ENCODE measurements at places on chromosomes 6 and 20.

DNA sequence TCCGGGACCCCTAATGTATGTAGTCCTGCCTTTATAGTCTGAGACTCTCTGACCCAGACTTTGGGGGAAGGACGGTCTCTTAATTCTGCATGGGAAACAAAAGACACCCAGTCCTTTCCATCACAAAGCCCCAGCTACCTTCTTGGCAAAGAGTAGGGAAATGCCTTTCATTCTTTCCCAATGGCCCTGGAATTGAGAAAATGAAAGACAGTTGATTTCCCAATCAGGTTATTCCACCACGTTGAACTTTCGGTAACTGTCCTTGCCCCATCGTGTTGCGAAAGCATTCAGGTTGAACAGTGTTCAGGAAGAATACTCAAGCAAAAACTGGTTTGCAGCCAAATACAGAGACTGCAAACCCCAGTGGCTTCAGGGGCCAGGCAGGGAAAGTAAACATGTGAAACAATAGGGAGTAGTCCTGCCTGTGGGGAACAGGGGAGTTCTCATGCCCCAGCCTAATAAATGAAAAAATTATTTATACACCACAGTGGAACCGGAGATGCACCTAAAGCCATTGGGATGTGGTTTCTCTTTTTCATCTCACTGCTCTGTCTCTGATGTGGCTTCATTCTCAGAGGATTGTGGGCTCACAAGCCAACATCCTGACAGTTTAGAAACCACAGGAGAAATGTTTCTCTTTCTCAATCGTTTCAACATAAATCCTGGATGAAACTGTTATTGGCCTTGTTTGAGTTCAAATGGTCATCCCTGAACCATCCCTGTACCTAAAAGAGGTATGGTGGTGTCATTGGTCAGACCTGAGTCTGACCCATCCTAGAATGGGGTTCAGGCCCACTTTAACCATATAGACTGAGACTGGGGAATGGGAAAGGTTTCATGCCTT lies 44.2 kb upstream of the SLC9A8 start:
- DNase-seq: peak; percentile 98

- no peak for DNase-seq
These were observed 85.4 kb downstream of the HFE start for GRCh38 chr6:26172608-26172968.

- DNase-seq: no peak
These were observed 174.1 kb downstream of the COL21A1 start for GRCh38 chr6:56073315-56073714.

- DNase-seq: no peak
These were observed 54.1 kb upstream of the VSX1 start for GRCh38 chr20:25136056-25136455.

GRCh38 chr20:61191096-61191495 lies 61.0 kb upstream of the CDH4 start:
- no peak for DNase-seq

GRCh38 chr6:80608881-80609280 lies 502.4 kb downstream of the BCKDHB start:
- no peak for DNase-seq

DNA sequence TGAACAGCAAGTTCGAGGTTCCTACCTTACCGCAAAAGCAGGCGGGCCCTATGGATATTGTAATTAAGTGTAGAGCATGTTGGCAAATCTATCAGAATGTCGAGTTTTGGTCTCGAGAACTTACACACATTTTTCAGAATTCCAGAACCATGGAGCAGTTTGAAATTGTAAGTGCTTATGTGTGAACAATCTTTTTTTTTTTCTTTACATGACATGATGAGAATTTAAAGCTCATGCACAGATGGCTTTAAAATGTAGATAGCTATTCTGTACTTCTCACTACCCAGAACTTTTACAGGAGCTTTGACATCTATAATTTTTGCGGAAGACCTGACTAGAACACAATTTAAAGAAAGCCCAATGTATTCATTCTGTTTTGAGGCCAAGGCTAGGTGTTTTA lies 117.8 kb upstream of the RSPO3 start:
- no peak for DNase-seq

DNA sequence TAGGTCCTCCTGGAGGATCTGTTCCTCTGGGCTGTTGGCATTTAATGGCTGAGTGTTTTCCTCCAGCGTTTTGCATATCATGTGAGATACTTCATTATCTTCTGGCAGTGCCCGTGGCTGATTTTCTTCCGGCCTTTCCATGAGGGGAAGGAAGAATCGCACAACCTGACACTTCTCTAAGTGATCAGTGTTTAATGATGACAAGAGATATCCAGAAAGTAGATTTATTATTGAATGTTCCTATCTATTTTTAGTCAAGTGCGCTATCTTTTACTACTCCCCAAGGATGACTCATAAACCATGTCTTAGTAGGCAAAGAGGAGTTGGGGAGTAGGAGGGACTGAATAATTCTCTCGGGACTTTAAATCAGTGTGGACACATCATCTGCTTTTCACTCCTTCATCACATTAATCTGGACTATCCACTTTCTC lies 149.7 kb downstream of the PLCB4 start:
- no peak for DNase-seq

GRCh38 chr20:5072756-5073659 lies 46.8 kb downstream of the PCNA start:
- peak; percentile 88 for DNase-seq

DNA sequence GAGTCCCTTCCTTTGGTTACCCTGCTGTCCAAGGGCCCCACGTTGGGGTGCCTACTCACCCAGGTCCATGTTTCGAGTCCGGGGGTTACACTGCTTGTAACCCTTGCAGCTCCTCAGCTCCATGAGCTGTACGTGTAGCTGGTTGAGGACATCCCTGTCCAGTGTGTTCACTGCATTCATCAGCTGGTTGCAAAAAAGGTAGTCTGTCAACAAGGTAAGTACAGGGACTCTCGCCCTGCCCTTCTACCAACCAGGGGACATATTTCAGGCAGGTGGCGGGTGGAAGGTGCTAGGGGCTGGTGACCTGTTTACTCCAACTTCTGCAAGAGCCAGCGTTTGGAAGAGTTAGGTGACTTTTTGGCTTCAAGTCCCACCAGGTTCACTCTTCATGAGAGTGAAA lies 123.6 kb downstream of the SULF2 start:
- DNase-seq: peak; percentile 68

DNA sequence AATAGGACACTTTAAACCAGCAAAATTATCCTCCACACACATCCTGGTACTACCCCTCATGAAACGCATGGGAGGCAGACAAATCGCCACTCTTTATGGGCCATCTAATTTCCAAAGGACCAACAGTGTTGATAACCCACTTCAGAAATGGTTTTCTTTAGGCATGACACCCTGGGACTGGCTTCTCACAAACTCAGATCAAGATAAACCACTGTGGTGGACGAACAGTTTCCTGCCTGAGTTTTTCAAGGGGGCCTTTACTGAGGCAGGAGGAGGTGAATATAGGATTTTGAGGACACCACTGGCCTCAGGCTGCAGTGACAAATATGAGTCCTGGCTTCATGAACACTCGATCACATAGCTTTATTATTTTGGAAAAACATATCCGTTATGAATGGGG lies 26.0 kb downstream of the TRAM2 start:
- DNase-seq: no peak

GRCh38 chr20:48759631-48760245 lies 68.1 kb downstream of the PREX1 start:
- DNase-seq: no peak

- peak; percentile 88 for DNase-seq
These were observed 16.5 kb downstream of the COL20A1 start for GRCh38 chr20:63309261-63310071.

DNA sequence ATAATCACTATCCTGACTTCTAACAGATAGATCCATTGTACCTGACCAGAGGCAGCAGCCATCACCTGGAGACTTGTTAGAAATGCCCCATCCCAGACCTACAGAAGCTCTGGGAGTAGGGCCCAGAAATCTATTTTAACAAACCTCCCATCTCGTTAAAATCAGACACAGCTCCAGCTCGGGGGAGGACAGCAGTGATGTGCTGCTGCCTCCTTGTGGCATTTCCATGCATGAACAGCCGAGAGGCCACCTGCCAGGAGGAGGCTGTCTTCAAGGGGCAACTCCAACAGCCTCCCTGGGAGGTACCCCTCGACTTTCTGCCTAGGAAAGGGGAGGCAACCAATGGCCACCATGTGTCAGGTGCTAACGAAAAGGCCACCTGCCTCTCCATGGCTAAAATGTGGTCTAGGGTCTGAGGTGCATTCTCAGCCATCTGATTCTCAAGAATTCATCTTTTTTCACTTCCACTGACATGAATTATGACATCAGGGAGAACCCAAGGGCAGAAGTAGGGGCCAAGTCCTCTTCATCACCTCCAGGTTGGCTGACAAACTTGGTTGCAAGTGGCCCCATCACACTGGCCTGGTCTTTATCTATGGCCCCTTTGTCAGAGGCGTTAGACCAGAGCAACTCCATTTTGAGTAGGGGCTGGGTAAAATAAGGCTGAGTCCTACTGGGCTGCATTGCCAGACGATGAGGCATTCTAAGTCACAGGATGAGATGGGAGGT lies 12.2 kb upstream of the KCNK15 start:
- DNase-seq: no peak

DNA sequence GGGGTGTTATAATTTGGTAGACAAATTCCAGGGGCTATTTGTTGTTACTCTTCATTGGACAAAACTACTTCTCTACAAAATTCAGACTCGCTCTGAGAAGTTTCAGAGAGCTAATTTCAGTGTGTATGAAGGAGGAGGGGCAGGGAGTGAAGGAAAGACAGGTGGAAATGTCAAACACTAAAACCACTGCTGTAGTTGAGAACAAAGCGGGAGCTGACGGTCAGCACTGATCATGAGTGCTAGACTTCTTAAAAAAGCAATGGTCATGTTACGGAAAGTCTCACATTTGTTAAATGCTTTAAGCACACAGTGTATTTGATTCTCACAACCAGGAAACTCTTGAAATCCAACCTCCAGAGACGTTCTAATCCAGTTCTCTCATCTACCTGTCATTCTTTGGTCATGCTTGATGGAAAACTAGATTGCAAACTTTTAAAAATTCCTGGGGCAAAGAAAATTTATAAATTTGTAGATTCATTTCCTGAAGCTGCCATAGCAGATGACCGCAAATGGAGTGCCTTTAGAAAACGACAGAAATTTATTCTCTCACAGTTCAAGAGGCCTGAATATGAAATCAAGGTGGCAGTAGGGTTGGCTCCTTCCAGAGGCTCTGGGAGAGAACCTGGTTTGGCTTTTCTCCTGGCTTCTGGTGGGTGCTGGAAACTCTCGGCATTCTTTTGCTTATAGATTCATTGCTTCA lies 100.7 kb upstream of the CARMIL1 start:
- no peak for DNase-seq

DNA sequence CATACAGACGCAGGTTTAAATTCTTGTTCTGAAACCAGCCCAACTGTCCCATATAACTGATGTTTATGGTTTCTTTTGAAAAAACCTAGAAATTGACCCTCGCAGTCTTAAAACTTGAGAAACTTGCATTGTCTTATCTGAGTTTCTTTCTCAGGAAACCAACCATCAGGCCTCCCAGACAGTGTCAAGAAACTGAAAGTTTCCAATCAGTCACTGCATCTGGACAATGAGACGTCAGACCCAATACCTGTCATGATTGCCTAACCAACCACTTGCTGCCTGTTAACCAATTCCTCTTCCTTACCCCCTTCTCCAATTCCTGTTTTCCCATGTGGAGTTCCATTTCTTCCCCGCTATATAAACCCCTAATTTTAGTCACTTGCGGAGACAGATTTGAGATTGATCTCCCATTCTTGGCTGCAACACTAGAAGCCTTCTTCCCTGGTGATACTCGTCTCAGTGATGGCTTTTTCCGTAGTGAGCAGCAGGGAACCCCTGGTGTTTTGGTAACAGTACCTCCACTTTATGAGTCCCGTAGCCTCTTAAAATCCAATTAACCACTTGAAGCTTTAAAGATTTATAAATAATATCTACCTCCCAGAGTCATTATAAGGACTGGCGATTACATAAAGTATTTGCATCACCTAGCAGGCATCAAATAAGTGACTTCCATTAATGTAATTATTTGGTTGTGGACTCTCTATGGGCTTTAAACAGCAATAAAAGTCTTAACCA lies 49.3 kb downstream of the GPR63 start:
- no peak for DNase-seq

DNA sequence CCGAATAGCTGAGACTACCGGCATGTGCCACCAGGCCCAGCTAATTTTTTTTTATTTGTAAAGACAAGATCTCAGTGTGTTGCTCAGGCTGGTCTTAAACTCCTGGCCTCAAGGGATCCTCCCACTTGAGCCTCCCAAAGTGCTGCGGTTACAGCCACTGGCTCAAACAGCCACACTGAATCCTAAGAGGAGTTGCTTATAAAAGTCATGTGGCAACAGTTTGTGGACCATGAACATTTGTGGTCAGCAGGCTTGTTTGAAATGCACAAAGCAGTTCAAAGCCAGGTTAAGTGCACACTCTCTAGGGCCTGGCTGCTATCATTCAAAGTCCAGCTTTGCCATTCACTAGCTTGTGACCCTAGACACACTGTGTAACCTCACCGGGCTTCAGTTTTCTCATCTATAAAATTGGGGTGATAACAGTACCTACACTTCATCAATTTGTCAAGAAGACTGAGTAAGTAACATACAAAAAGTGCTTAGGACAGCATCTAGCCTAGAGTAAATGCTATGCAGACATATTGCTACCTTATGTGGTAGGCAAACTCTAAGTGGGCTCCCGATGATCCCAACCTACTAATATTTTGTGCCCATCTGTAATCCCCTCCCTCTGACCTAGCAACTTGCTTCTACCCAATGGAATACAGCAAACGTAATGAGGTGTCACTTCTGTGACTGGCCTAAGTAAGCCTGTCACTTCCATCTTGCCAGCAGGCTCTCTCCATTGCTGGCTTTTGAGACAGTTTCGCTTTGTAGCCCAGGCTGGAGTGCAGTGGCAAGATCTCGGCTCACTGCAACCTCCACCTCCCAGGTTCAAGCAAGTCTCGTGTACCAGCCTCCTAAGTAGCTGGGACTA lies 122.9 kb downstream of the ZMYND8 start:
- no peak for DNase-seq

GRCh38 chr20:933029-933428 lies 16.9 kb upstream of the ANGPT4 start:
- DNase-seq: no peak

GRCh38 chr6:6586671-6587526 lies 1.6 kb upstream of the LY86 start:
- no peak for DNase-seq

- DNase-seq: no peak
These were observed 41.4 kb upstream of the BEND6 start for GRCh38 chr6:56913285-56914074.

- DNase-seq: no peak
These were observed 59.7 kb downstream of the GPX5 start for GRCh38 chr6:28585335-28585734.

GRCh38 chr6:160454303-160454702 lies 106.1 kb downstream of the SLC22A3 start:
- no peak for DNase-seq

DNA sequence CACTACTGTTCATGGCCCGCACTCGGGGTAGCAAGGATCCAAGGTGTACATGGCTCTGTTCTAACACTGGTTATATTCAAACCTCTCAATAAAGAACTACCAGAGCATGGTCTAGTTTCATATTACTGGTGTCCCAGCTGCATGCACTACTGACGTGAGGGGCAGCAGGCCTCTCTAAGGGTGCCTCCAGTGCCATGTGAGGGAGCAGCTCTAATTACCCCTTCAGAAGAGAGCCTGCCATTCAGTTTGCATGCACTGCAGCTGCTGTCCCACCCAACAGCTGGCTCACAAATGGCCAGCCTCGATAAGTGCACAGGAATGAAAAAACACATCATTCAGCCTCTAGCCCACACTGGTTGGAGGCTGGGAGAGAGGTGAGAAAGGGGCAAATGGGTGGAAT lies 85.2 kb downstream of the SMLR1 start:
- DNase-seq: no peak

- no peak for DNase-seq
These were observed 40.3 kb downstream of the ATP9A start for GRCh38 chr20:51727872-51728271.

- peak; percentile 86 for DNase-seq
These were observed at the start of gene TOX2 for GRCh38 chr20:43914311-43915210. Gene TOX2, plus strand, starts transcription at chr20:43914852. Its CDS starts 40 bp downstream, at chr20:43914892.

Data from RWPE2 (cell line).